ENCODE measurements at places on chromosomes 1 and 21. TPM values are rescaled to one million over a fixed set of nuclear protein-coding genes. Genes with fewer than 3 reads are reported as not detected.
A peak's percentile ranks its signal among the peaks of the same experiment; 100 is the strongest.

- no peak for DNase-seq
Measured at GRCh38 chr1:189834813-189835212, 642.9 kb downstream of the BRINP3 start.

GRCh38 chr1:58854576-58854975 is 70.7 kb upstream of the JUN start:
- DNase-seq: no peak

GRCh38 chr1:115457289-115457688 is 119.2 kb upstream of the NGF start:
- peak; percentile 11 for DNase-seq

The ARHGAP30 gene
- 94.5 TPM for total RNA-seq

The ATP1A4 gene
- under 0.01 TPM for total RNA-seq

DNA sequence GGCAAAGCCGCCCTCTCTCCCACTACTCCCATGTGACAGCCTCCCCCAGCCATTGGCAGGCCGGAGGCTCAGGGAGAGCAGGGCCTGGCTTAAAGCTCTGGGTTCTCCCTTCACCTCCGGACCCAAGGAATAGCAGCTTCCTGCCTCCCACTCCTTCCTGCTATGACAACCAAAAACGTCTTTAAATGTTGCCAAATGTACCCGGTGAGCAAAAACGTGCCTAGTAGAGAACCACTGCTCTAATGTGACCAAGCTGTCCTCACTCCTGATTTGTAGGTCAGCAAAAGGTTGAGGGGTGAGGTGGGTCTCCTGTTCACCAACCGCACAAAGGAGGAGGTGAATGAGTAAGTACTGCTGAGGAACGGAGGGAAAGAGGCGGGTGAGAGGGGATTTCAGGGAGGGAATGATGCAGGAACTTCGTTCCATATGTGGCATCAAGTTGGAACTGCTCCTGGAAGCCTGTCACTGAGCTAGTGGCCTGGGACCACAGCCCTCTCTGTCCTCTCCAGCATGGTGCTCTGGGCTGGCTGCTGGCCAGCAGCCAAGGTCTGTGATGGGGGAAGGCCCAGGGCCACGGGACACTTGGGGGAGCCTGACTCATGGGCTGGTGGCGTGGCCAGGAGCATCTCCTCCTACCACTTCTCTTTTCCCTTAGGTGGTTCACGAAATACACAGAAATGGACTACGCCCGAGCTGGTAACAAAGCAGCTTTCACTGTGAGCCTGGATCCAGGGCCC is 5.7 kb downstream of the MRTO4 start:
- DNase-seq: no peak

The USH2A gene
- total RNA-seq: under 0.01 TPM

The EPS8L3 gene
- not detected for total RNA-seq

DNA sequence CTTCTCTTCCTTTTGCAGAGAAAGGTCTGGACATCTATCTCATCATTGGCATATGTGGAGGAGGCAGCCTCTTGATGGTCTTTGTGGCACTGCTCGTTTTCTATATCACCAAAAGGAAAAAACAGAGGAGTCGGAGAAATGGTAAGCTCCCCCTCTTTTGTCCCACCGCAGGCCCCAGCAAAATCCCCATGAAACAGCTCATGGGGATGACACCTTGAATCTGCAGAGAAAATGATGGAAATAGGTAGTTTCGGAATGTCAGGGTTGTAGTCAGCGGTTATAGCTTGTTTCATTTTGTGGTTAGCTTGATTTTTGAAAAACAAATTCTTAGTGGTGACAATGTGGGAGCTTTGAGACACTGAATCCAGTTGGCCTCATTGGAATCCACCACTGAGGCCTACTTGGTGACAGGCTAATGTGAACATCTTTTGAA is 10.3 kb downstream of the CD2 start:
- DNase-seq: no peak

The MOV10 gene
- total RNA-seq: 70.8 TPM

The CNTN2 gene
- under 0.01 TPM for total RNA-seq

The STYXL2 gene
- total RNA-seq: 0.27 TPM

The SLAMF8 gene
- total RNA-seq: 0.27 TPM

DNA sequence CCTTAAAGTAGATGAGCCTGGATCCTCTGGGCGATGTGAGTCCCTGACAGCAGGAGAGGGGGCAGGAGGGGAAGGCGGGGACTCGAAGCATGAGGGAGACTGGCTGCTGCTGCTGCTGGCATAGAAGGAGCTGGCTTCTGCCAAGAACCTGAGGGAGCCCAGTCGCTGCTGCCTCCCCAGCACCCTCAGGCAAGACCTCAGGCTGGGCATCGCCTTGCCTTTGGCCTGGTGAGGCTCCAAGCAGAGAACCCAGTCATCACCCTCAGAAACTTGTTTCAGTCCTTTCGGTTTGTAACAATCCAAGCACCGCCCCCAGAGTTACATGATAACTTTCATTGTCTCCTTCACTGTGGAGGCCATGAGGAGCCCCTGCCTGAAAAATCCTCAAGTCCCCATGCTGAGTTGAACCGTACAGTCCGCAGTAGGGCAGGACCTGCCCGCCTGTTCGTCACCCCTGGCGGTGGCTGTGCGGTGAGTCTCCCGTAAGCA is 38.8 kb downstream of the POFUT2 start:
- DNase-seq: no peak

The NHLH1 gene
- not detected for total RNA-seq

DNA sequence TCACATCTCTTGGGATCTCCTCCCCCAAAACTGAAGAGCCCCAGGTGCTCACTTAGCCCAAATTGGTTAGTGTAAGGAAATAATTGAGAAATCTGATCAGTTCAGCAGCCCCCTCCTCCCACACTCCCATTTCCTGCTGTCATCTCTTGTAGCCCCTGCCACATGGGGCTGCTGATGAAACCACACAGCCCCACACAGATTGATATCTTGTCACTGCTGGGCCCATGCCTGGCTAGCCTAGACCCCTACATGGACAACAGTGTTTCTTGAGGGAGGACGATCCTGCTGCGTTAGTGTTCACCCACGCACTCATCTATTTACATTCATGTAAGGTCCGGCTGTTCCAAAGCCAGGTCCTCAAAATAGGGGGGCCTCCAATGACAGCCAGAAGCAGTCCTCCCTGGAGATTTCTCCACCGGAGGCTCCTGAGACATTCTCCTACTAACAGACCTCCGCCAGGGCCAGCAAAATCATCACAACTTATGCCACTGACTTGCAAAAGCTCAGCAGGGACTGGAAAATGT is 23.9 kb upstream of the RXRG start:
- no peak for DNase-seq

GRCh38 chr1:221687836-221688487 is 53.9 kb downstream of the DUSP10 start:
- no peak for DNase-seq

The SPRR5 gene
- total RNA-seq: not detected

DNA sequence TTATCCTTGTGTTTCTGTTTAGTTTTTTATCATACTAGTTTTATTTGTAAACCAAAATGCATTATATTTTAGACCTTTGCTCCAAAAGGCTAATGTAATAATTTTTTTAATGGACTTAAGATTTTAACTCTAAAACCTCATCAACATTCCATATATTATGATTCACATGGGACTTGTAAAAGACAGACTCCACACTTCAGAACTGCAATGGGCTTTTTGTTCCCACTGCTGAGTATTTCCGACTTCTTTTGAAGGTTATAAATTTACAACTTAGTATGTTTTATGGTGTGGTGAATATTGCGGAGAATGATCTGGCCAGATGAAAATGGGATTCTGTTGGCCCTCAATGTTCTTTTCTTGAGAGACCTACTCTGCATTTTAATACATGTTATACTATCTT is 678.5 kb downstream of the USP25 start:
- DNase-seq: no peak

GRCh38 chr1:209797978-209798639 is 7.8 kb downstream of the IRF6 start:
- DNase-seq: no peak

All from hematopoietic multipotent progenitor cell (in vitro differentiated cells).